Activated CD8-positive, alpha-beta memory T cell treated with anti-CD3 and anti-CD28 coated beads for 48 hours (primary cell): ENCODE measurements at places on chromosomes 1 and 21.

DNA sequence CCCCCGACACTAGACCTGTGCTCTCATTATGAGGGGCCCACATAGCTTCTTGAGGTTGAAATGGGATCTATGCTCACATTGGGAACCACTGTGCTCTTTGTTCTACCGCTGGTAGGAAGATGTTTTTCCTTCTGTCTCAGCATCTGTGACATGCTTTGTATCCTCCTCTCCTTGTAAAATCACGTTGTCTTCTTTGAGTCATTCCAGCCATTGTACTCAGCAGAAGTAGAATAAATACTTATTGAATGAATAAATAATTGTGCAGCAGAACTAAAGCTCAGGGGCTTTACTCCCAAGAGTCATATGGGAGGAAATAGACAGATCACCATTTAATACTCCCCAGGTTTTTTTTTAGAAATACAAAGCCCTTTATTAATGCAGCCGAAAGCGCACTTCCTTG is 66.3 kb upstream of the EDEM3 start:
- DNase-seq, result no peak

DNA sequence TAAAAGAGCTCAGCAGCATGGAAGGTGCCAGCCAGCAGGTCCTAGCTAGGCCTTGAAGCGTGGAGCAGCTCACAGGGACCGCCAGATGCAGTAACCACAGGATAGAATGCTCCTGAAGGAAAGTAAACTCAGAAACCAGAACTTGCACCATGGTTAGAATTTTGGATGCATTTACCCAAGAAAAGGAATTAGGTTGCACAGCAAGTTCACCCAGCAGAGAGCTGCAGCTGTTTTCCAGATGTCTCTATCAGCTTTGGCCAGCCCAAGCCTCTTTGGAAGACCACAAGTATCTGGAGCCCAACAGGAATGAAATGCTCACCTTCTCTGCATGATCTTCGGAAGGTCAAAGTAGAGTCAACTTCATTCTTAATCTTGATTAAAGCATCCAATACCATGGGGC is 21.0 kb upstream of the ATP13A2 start:
- no peak for DNase-seq

- DNase-seq, result no peak
Measured at GRCh38 chr1:60133000-60133673, 59.6 kb upstream of the C1orf87 start.

DNA sequence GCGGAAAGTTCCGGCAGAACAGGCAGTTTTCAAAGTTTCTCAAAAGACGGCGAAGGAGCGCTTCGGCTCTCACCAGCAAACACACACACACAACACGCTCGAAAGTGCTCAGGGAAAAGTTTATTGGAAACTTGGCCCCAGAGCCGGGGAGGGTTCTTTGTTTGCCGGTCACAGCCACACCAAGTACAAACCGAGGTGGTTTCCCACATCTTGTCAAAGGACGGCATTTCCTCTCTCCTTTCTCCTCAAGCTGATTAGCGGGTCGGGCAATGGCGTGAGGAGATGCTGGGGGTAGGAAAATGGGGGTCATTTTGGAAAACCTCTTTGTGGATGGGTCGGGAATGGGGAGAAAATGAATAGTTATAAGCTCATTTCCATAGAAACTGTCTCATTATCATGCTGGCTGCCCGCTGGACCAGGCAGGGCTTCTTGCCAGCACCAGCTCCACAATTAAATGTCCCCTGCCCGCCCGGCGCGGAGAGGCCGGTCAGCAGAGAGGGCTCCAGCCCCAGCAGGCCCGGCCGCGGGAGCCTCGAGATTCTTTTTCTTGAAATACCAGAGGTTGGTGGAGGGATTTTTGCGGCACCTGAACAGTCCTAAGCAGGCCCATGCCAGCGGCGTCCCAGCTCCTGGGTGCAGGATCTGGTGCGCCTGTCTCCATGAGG is 92.3 kb downstream of the PRDM16 start:
- no peak for DNase-seq

DNA sequence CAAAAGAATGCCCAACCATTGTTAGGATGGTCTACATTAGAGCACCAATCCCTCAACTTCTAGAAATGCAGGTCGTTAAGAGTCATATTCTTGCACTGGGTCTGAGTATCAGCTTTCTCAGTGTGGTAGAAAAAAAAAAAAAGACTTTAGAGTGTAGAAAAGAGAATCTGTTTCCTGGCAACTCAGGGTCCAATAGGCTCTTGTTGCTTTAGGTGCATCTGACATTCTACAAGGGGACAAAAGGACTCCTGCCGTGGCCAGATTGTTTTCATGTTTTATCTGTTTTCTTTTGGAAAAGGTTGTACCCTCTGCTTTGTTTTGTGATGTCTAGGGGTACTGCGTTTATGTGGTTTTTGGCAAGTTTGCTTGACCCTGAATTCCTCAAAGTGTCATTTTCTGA is 105.4 kb upstream of the KCNK2 start:
- no peak for DNase-seq

GRCh38 chr1:221182791-221183533 is 303.7 kb downstream of the HLX start:
- no peak for DNase-seq

DNA sequence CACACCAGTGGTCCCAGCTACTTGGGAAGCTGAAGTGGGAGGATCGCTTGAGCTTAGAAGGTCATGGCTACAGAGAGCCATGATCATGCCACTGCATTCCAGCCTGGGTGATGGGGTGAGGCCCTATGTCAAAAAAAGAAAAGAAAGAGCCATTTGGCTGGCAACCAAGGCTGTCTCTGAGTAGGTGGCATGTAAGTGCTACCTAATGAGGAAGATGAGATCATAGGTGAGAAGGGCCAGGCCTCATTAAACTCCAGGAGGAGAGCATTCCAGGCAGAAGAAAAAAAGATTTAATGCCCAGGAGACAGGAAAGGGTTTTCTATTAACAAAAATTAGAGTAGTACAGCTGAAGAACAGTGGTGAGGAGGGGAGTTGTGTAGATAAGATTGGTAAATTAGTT is 103.4 kb upstream of the ZNF678 start:
- DNase-seq, result no peak

DNA sequence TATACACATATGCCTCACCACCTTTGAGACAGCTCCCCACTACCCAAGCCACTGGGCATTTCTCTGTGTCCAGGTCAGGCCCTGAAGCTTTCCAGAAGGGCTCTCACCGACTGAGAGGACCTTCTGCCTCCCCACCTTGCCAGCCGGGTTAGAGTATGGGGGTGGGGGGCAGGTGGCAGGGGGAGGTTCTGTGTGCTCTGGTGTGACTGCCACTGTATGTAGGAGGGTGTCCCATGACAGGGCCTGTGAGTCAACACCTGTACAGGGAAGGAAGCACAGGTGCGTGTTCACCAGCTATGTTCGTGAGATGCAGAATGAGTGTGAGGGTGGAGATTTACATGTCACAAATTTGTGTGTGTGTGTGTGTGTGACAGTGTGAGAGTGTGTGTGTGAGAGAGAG is 7.0 kb downstream of the AHDC1 start:
- no peak for DNase-seq

GRCh38 chr1:91700771-91701471 is 185.0 kb downstream of the TGFBR3 start:
- DNase-seq, result no peak

- DNase-seq, result no peak
Measured at GRCh38 chr21:28339403-28339802, 653.3 kb downstream of the LTN1 start.

DNA sequence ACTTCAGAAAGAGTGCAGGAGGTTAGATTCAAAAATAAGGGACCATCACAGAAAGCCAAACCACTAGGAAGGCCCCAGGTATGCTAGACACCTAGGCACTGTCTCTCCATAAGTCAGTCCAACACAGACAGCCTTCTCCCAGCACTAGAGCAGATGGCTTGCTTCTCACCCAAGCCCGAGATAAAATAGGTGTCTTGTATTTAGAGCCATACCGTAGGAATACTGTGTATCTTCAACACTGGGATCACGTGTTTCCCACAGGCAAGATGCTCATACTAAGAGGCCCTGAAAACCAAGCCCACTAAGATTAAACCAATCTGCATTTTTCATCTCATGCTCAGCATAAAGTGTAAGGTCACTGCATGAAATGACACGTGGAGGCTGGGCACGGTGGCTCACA is 223.3 kb upstream of the KAZN start:
- DNase-seq, result no peak

DNA sequence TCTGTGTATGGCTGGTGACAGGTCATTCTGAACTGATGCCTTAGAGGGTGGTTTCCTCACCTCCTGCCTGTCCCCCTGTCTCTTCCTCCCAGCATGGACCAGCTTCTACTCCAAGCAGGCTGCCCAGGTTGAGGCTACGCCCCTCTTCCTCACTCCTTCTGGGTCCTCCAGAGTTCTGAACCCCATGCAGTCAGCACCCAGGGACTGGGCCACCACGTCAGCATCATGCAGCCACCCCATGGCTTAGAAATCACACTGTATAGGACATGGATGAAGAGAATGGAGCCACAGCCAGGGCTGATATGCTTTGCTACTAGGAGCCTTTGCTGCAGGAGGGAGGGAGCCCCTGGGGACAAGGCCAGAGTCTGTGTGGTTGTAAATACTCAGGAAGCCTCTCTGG is 8.3 kb downstream of the FOXO6 start:
- DNase-seq, result no peak

DNA sequence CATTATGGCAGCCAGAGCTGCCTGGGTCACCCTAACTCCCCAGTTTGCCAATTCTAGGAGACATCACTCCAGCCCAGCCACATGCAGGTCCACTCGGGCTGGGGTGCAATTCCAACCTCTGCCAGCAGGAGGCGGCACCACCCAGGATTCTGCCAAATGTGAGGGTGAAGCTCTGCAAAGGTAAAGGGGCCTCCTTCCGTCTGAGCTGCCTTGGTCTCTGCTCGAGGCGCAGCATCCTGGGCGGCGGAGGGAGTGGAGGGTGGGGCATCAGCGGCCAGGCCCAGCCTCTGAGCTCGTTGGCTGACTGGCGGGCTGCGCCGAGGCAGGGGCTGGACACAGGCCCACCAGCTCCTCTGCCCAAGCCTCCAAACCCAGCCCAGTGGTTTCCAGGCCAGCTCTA is 63.8 kb downstream of the ARHGEF16 start:
- DNase-seq, result no peak

GRCh38 chr1:155569988-155570592 is 7.5 kb upstream of the ASH1L start:
- no peak for DNase-seq

- DNase-seq, result no peak
Measured at GRCh38 chr21:38639571-38640354, 141.5 kb upstream of the ERG start.

DNA sequence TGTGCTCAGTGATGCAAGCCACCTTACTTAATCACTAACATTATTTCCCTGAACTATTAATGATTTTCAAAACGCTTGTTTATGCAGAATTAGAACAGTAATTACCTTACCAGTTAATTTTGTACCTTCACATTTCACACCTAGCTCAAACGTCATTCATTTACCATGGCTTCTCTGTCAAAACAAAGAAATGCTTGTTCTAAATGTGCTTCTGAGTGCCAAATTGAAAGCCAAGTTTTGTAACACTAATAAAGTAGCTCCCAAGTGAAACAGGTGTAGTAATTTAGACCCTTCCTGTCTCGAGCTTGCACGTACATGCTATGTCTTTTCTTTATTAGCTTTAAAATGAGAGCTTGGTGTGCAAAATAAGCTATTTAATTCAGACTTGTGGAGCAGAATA is 533.7 kb upstream of the PKN2 start:
- no peak for DNase-seq

DNA sequence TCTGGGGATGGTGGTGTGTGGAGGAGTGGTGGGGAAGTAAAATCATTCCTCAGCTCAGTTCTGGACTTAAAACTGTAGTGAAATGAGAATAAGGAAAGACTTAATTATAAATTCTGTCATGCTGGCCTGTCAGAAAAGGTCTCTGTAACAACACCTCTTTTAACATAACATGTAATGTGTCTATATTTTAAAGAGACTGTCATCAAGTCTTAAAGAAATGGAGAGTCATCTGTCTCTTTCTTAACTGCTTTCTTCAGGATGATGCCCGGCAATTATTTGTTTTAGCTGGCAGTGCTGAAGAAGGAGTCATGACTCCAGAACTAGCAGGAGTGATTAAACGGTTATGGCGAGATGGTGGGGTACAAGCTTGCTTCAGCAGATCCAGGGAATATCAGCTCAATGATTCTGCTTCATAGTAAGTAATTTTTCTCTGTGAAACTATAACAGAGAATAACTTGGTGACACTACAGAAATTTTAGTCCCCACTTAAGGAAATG is 30.6 kb downstream of the GNAI3 start:
- no peak for DNase-seq

- no peak for DNase-seq
Measured at GRCh38 chr1:178946855-178947676, 76.2 kb upstream of the ANGPTL1 start.

- DNase-seq, result no peak
Measured at GRCh38 chr21:28200726-28201125, 792.0 kb downstream of the LTN1 start.

GRCh38 chr1:228463009-228463558 is 24.1 kb upstream of the RNF187 start:
- DNase-seq, result no peak

DNA sequence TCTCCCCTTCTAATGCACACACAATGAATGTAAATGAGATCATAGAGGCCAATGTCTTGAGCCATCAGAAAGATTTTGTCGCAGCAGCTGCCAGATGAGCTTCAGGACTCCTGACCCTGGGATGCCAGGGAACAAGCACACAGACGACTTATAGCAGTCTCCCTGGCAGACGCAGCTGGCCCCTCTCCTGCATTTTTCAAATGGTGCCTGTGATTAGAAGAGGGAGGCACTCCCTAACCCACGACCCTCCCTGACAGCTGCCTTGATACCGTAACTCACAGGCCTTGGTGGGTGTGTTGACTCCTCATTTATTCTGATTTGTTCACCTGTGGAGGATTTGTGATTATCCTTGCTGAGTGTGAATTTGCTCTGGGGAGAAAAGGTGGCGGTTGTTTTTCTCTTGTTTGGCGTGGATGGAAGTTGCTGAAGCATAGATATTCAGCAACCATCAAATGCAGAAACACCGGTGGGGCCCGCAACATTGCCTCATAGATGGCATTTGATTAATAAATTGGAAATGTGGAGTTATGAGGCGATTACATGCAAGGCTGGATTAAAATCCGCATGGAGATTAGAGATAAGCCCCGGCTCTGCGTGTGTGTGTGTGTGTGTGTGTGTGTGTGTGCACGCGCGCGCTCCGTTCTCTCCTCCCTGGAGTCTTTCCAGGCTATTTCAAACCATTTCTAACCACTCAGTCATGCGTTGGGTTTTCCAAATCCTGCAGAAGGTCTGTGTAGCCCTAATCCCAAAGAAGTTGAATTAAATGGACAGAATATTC is 2.1 kb upstream of the RD3 start:
- no peak for DNase-seq
